Stimulated activated CD8-positive, alpha-beta memory T cell treated with anti-CD3 and anti-CD28 coated beads, Interleukin-15, amount 100 ng/mL, for 4 hours (primary cell): ENCODE measurements at places on chromosomes 5 and 9.

GRCh38 chr9:98375138-98375726 lies 119.8 kb upstream of the TBC1D2 start:
- DNase-seq = no peak

GRCh38 chr9:2055203-2055658 lies 40.1 kb downstream of the SMARCA2 start:
- no peak for DNase-seq

GRCh38 chr5:3818624-3819023 lies 223.0 kb downstream of the IRX1 start:
- DNase-seq = no peak

GRCh38 chr5:6261256-6261655 lies 117.1 kb downstream of the MED10 start:
- no peak for DNase-seq

GRCh38 chr5:175878021-175878420 lies 6.6 kb downstream of the CPLX2 start:
- no peak for DNase-seq

DNA sequence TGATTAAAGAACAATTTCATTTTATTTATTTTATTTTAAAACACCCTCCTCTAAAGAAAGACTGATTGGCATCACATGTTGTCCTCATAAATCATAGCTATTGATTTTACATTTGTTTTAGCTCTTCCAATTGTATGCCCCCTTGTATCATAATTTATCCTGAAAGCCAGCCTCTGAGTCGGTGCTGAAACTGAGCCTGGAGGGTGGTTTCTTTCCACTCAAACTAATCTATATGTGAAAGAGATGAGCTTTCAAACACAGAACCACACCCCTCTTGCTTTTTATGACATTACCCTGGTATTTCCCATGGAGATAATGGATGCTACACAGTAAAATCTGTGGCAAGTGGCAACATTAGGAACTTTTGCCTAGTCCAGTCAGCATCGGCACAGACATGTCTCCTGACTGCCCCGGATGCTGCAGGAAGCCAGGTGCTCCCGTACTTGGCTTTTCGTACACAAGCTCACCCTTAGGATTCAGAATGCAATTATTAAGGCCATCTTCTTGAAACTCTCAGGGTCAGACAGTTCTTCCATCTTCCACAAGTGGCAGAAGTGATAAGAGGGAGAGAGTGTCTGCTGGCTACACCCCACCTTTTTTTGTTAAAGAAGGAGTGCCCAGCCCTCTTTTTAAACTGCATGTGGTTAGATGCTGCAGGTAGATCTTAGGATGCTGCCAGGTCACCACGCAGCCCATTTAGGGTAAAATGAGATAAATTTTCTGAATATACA lies 91.1 kb downstream of the SNCAIP start:
- DNase-seq = no peak
